WTC11 (cell line): ENCODE measurements at places on chromosomes 12 and 14.

DNA sequence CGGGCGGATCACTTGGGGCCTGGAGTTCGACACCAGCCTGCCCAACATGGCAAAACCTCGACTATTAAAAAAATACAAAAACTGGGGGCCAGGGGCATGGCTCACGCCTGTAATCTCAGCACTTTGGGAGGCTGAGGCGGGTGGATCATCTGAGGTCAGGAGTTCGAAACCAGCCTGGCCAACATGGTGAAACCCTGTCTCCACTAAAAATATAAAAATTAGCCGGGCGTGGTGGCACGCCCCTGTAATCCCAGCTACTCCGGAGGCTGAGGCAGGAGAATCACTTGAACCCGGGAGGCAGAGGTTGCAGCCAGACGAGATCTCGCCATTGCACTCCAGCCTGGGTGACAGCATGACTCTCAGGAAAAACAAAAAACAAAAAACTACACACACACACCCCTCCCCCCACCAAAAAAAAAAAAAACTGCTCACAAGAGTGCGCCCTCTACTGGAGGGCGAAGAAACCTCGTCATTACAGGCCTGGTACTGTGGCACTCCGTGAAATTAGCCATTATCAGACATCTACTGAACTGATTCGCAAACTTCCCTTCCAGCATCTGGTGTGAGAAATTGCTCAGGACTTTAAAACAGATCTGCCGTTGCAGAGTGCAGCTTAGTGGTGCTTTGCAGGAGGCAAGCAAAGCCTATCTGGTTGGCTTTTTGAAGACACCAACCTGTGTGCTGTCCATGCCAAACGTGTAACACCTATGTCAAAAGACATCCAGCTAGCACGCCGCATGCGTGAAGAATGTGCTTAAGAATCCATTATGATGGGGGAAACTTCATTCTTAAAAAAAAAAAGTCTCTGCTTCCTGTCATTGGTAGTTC, 7.7 kb downstream of the PPP1R3E start:
- peak; percentile 28 for DNase-seq

GRCh38 chr14:95508377-95508776, 8.1 kb downstream of the SYNE3 start:
- no peak for DNase-seq

- no peak for DNase-seq
Measured at GRCh38 chr14:75156111-75156510, 20.3 kb downstream of the TMED10 start.

DNA sequence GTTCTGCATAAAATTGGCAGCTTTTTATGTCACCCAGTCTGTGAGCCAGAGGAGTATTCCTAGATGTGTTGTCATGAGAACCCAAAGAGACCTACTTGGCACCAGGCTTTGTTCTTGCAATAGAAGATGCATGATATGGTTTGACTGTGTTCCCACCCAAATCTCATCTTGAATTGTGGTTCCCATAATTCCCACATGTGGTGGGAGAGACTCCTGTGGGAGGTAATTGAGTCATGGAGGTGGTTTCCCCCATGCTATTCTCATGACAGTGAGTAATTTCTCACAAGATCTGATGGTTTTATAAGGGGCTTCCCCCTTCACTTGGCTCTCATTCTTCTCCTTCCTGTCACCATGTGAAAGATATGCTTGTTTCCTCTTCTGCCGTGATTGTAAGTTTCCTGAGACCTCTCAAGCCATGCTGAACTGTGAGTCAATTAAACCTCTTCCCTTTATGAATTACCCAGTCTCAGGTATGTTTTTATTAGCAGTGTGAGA, 572.0 kb upstream of the ATP2B1 start:
- DNase-seq, result no peak

DNA sequence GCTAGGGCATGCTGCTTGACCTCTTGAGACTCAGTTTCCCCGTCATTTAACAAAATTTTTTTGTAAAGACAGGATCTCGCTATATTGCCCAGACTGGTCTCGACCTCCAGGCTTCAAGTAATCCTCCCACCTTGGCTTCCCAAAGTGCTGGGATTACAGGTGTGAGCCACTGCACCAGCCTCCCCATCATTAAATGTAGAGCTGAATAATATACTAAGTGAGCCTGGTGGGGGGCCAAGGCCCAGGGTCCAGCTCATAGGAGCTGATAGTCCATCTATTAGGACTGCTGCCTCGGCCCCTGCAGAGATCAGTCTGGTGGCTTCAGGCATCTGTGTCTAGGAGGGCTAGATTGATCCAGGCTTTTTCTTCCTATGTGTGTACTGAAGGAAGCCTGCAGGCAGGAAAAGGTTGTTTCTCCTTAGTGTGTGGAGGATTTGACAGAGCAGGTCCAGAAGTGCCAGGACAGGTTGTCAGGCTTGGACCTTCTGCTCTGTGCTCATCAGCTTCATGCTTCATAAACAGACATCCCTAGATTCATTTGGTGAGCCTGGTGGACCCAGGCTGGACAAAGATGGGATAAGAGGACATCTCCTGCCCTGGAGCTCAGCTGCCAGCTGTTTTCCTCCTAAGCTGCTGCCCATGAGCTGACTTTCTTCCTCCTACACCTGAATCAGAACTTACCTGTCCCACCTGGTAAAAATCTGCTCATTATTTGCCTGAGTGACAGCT, 135.4 kb downstream of the ZFP36L1 start:
- no peak for DNase-seq

DNA sequence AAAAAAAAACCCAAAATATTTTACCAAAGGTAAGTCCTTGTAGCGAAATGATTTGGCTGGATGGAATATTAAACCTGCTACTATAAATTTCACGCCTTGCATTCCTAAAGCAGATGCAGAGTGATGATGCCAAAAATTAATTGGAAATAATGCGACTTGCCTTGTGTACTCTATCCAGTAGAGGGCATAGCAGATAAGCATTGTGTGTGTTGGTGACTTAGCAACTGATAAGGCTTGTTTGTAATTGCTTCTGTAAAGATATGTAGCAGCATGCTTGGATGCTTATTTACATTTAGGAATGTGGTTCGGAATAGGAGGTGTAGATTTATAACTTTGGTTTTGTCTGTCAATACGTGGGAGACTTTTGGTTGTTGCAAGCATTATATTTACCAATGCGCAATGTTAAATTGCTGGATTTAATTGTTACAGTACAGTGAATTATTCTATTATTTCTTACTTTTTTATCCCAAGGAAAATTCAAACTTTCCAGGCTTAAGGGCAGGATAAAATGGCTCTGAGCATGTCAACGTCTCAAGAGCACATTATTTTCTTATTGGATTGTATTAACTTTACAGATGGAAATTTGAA, 80.5 kb downstream of the TMEM260 start:
- no peak for DNase-seq

GRCh38 chr12:93165384-93165932, 212.3 kb upstream of the NUDT4 start:
- no peak for DNase-seq

- no peak for DNase-seq
Measured at GRCh38 chr12:111759991-111760390, 6.7 kb upstream of the ALDH2 start.

GRCh38 chr12:49201595-49202295, 12.9 kb upstream of the TUBA1A start:
- no peak for DNase-seq

- no peak for DNase-seq
Measured at GRCh38 chr12:45368841-45369489, 153.1 kb downstream of the ANO6 start.

GRCh38 chr12:46154221-46154985, 114.4 kb downstream of the SLC38A1 start:
- no peak for DNase-seq

- DNase-seq, result no peak
Measured at GRCh38 chr12:30970559-30971197, 44.1 kb downstream of the TSPAN11 start.

- DNase-seq, result no peak
Measured at GRCh38 chr12:118851891-118852290, 129.4 kb upstream of the SRRM4 start.

- no peak for DNase-seq
Measured at GRCh38 chr14:30906752-30907658, 32.6 kb downstream of the COCH start.

DNA sequence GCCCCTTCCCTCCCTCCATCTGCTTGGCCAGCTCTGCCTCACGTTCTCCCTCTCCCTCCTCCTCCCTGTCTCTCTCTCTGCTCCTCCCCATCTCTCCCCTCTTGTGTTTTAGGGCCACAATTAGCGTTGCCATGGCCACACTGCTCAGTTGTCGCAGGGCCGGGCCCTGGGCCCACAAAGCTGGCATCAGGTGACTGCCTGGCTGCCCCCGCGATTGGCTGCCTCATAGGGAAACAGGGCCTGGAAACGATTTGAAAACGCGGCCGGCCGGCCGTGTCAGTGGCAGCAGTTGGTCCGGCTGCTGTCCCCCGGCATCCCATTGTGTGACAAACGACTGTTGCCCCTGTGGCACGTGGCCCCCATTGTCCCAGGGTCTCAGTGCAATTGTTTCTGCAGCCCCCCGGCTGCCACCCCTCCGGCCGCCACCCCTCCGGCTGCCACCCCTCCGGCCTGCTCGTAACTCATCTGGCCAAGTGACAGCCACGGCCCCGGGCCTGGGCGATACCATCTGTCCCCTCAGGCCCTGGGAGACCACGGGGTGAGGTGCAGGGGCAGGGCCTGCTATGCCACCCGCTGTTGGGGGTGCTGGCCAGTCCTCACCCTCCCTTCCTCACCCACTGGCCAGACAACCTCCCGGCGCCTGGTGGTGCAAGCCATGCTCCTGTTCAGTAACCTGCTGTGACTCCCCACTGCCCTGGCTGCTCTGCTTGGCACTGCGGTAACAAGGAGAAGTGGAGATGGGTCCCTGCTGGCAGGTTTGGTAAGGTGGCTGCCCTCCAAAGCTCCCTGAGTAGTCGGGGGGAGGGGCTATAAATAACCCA, 17.4 kb downstream of the FOXN4 start:
- peak; percentile 79 for DNase-seq

GRCh38 chr12:124756166-124756565, 107.5 kb downstream of the SCARB1 start:
- DNase-seq, result no peak

- DNase-seq, result no peak
Measured at GRCh38 chr14:64123241-64123822, 170.8 kb downstream of the ESR2 start.

DNA sequence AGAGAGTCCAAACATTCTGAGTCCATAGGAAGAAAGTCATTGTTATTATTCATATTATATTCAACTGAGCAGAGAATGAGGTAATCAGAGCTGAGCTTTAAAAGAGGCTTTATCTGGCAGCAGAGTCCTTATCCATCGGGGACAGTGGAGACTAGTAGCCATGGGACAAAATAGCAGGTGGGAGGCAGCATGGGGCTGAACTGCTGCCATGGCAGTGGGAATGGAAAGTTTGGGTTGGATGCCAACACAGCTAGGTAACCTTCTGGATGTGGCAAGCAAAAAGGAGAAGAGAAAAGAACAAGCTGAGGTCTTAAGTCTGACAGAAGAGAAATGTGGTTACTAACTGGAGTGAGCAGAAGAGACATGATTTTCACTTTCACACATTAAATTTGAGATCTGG, 71.0 kb upstream of the CDKN3 start:
- DNase-seq, result no peak

GRCh38 chr14:100654025-100654813, 67.0 kb upstream of the BEGAIN start:
- no peak for DNase-seq

DNA sequence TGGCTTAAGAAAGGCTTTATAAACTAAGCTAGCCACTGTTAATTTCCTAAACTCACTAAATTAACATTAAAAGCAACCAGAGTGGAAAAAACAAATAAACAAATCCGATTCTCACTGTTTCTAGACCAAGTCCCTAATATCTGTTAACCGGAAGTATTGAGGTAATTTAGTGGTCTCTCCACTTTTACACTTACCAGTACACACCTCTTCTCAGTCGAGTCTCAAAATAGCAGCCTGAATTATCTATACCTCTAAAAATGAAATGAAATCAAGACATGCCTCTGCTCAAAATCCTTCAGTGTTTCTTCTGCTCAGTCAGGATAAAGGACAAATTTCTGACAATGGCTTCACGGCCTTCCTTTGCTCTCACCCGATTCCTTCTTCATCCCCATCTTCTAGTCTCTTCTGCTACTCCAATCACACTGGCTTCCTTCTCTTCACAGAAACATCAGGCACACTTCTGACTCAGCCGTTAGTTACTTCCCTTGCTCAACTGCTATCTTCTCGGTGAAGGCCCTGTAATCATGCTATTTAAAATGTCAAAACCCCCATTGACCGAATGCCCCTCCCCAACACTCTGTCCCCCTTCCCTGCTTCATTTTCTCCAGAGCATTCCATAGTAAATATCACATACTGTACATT, 161.3 kb downstream of the KITLG start:
- DNase-seq, result no peak

DNA sequence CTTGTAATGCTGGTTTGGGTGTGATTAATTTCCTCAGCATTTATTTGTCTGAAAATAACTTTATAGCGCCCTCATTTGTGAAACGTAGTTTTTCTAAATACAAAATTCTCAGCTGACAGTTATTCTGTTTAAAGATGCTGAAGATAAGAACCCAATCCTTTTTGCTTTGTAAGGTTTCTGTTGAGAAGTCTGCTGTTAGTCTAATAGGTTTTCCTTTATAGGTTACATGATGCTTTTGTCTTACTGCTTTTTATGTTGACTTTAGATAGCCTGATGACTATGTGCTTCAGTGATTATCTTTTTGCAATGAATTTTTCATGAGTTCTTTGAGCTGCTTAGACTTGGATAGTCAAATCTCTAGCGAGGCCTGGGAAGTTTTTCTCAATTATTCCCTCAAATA, 168.6 kb upstream of the PDE3A start:
- no peak for DNase-seq

GRCh38 chr14:61720294-61720661, 25.0 kb downstream of the HIF1A start:
- DNase-seq, result no peak

DNA sequence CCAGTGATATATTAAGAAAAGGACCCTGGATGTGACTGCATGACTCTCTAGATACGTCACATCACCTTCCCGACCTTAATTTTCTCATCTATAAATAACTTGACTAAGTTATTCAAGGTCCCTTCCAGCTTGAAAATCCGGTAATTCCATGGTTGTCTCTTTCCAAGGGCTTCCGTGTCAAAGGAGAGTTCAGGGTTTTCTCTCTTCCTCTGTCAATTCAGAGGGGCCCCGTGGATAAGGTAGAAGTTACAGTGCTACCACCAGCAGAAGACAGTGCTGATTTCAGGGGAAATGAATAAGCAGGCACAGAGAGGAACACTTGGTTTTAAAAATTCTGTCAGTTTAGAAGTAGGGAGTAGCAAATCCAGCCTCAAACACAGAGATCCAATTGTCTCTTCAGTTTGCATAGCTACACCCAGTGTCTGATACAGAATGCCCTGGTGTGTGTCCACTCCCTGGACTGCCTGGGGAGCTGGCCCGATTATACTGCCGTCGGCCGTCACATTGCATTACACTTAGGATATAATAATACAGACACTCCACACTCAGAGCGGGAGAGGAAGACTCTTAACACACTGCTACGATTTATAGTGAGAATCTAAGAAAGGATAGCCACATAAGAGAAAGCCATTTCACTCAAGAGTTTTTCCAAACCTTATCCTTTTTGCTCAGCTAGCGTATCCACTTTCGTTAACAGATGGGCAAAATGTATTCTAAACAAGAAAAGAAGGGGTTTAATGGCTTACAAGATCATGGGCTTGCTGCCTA, 54.7 kb upstream of the GTF2A1 start:
- no peak for DNase-seq
